ENCODE measurements at places on chromosomes 12 and 14. TPM values are rescaled to one million over a fixed set of nuclear protein-coding genes. Genes with fewer than 3 reads are reported as not detected.

- no peak for DNase-seq
Observed at GRCh38 chr14:72549854-72550253, 344.0 kb downstream of the DPF3 start.

DNA sequence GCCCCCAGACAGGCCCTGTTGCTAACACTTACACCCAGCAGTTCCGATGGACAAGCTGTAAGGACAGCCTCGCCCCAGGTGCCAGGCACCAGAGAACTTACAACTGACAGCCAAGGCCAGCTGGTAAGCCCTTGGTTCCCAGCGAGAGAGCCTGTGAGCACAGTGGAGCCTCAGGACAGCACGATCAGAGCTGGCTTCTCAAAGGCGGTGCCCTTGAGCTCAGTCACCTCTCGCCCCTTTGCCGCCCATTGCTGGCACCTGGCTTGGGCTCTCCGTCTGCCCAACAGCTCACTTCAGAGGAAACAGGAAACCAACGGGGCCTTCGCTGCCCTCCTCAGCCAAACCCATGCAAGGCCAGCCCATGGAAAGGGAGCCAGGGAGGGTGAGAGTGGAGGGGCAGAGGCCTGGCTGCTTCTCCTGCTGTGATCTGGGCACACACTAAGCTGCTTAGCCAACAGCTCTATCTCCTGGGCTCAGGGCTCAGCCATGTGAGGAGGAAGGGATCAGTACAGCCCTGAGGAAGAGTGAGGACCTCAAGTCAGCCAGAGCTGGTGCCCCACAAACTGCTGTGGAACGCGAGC, 98.5 kb downstream of the SINHCAF start:
- no peak for DNase-seq

DNA sequence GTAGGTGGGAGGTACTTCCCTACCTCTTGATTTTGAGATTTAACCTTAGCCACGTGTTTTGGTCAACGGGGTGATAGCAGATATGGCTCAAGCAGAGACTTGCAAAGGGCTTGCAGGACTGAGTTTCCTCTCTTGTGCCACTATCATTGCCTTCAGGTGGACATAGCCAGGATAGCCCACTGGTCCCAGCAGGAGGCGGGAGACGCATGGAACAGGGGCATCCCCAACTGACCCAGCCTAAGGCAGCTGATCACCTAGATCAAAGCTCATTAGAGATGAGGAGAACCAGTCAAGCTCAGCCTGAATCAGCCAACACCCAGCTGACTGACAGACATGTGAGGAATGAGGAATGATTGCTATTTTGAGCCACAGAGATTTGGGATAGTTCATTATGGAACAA, 49.6 kb downstream of the CALM1 start:
- DNase-seq = no peak

GRCh38 chr12:3718100-3718499, 34.8 kb downstream of the CRACR2A start:
- no peak for DNase-seq

GRCh38 chr14:60867503-60868172, 113.2 kb downstream of the TRMT5 start:
- DNase-seq = no peak

- DNase-seq = no peak
Observed at GRCh38 chr12:114342656-114343055, 63.3 kb downstream of the TBX5 start.

DNA sequence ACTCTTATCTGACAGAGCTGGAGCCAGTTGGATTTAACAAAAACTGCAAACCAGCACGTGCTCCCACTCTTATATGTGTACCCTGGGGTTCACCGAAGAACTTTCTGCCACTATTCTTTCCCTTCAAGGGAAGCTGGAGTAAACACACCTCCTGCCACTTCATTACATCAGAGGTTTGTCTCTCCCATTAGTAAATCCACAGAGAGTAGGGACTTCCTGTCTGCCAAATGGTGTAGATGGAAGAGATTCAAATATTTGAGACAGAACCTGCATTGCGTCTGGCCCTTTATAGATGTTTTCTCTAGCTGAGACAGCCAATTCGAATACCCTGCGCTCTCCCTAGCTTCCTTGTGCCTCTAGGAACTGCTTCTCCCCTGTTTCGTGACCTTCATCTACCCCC, 29.1 kb upstream of the AEBP2 start:
- DNase-seq = no peak

DNA sequence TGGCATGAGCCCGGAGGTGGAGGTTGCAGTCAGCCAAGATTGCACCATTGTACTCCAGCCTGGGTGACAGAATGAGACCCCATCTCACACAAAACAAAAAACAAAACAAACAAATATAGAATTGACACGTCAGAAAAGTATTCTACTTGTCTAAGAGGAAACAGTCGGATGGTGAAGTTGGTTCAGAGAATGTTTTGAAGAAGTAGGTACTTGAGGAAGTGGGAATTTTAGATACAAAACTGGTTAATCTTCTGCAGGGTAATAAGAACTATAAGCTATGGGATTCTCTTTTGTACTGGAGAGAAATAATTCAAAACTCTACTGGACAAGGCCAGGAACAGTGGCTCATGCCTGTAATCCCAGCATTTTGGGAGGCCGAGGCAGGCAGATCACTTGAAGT, 14.6 kb upstream of the TCTN1 start:
- DNase-seq = no peak

Gene GLT1D1
- polyA plus RNA-seq = 2.1 TPM

Gene GPRC5D
- 1.1 TPM for polyA plus RNA-seq

Gene OTOGL
- polyA plus RNA-seq = 0.95 TPM

Data from left kidney (tissue), 8 donors.